ENCODE measurements at places on chromosomes 3 and 15. TPM values are rescaled to one million over a fixed set of nuclear protein-coding genes. Genes with fewer than 3 reads are reported as not detected.

The TMEM207 gene
- total RNA-seq: not detected

The ADAMTS9 gene
- total RNA-seq: not detected

The STARD5 gene
- total RNA-seq: 5.8 TPM

GRCh38 chr3:25427942-25428788 is at the start of gene RARB:
TSS of gene RARB (plus strand) at chr3:25428263. CDS start at chr3:25428732, 469 bp downstream.
- DNase-seq: no peak

- no peak for DNase-seq
These were observed 208.3 kb upstream of the PLSCR5 start for GRCh38 chr3:146813496-146813895.

DNA sequence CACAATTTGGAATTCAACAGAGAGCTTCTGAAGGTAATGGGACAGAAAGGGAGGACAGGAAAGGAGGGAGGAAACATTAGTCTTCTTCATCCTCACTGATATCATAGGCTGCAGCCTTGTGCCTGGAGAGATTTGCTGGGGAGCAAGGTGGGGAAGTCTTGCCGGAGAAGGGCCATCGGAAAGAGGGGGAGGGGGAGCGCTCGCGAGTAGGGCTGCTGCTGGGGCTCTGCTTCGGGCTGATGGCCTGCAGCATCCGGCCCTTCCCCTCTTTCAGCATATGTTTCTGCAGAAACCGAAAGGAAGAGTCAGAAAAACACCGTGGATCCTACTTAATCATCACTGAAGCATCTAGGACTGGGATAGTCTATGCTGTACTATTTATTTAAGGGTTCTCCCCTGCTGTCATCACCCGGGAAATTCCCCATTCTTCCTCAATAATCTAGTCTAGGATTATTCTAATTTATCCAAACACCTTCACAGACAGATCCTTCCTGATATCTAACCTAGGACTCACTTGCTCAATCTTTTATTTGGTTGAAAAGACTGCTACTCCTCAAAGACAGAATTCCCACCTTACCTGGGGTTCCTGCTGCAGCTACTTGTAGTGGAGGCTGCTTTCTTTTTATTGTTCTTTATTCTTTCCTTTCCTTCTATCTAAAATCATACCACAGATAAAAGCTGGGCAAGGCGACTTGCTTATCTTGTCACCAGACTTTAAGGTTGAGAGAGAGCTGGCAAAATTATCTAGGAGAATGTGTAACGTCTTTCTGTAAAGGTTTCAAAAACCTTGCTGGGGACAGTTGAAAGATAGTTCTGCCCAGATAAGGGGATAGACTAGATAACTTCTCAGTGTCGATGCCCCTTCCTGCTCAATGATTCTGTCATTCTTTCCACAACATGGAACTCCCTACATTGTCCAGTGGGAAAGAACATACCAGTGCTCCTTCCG is 22.6 kb downstream of the SLC51A start:
- DNase-seq: no peak

- no peak for DNase-seq
These were observed 101.5 kb upstream of the CBLB start for GRCh38 chr3:105970283-105970682.

DNA sequence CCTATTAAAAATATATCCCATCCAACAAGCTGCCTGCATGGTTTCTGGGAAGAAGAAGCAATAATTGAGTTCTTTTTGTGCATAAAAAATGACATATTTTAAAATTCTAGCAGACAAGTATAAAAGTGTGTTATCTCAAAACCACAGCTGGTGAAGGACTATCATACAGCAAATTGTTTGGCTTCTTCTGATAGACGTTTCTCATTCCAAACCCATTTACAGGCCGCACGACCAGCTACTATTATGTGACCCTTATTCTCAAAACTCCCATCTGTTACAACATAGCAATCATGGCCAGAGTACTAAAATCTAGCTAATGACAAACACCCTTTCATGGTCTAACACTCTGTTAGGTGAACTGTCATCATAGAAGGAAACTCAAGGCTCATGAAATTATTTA is 21.7 kb downstream of the ETFA start:
- DNase-seq: no peak

GRCh38 chr15:25766417-25766816 is 96.7 kb downstream of the ATP10A start:
- DNase-seq: no peak

- no peak for DNase-seq
These were observed 21.0 kb downstream of the RFT1 start for GRCh38 chr3:53109190-53109589.

DNA sequence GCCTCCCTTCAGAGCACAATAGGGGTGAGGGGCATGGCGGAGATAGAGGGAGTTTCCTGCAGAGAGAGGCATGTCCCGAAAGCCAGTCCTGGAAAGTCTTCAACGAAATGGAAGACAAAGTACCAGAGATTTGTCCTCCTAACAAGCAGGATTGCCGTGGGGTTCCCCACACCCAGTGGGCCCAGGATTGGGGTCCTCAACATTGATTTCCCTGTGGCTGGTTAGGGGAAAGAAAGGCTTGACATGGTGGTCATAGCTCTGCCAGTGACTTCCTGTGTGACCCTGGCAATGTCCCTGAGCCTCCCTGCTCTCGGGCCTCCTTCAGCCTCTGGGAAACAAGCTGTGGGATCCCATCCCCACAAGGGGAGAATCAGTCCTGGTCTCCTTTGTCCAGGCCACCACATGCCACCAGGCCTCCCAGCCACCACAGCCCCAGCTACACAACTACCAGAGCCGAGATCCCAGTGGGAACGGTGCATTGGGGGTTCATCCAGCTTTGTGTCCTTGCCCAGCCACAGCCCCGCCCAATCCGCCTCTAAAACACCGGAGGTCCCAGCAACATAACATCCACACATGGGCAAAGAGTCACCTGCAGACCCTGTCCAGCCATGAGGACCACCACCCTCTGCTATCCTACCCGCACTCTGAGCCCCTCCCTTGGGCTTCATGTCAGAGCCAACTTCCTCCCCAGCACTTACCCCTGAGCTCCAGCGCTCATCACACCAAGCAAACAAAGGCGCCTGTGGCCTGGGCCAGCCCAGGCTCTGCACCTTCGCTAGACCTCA is 63.0 kb downstream of the ADAMTS17 start:
- no peak for DNase-seq
